ENCODE measurements at places on chromosomes 5 and 9.

- no peak for DNase-seq
Measured at GRCh38 chr5:88487066-88487465, 218.4 kb upstream of the TMEM161B start.

DNA sequence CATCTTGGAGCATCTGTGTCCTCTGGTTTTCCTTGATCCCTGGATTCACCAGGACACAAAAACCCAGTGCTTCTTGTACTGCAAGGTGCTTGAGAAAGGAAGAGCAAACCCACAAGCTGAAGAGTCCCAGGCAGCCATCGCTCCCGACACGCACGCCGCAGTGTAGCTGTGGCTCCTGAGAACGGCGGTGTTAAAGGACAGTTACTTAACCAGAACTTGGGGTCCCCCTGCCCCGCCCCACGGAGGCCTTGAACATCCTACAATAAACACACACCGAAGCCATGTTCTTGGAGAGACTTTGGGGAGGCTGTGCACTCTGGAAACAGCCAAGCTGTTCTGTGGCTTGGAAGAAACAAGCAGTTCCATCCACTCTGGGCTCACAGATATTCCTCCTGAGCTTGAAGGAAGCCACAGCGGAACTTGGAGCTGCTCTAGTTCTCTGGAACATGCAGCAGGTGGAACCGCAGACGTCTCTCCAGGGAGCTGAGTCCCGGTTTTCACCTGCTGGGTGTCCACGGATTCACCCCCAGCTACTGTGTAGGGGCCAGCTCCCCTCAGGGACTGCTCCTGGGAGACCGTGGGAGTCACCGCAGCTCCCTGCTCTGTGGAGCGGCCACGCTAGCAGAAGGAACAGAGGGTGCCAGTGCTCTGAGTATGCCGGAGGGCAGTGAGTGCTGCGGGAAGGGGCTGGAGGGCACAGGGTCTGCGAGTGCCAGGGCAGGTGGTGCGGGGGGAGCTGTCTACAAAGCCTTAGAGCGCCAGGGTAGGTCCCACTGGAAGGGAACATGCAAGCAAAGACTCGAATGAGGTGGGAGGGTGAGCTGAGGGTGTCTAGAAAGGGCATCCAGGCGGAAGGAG, 107.3 kb downstream of the ADAMTS2 start:
- DNase-seq, result no peak

DNA sequence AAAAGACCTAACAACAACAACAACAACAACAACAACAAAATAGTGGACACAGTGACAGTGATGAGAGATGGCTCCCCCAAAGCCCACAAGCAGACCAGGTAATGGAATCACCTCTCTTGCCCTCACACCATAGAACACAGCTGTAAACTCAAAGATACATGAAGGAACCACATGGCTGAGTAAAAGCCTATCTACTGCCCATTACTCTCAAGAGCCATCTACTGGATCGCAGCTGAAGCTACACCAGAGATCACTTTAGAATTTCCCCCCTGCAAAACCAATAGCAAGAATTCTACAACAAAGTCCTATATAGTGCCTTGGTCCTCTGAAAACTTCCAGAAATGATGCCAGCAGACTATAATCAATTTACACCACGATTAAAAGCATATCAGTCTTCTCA, 1537.6 kb upstream of the CDH9 start:
- DNase-seq, result peak; percentile 34

DNA sequence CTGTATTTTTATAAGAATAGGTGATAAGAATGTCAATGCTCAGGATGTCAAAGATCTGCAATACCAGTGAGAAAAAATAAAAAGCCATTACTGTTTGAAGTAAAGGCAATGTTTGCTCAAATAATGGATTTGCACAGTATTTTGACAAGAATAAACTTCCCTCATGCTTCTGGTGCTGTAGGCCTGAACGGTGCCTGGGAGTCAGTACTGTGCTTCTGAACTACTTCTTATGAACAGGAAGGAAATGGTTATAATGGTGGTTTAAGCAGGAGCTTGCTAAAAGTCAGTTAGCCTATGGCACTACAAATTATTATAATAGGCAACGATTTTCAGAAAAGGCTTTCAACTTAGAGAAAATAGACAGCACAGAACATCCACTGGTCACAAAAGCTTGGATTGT, 548.3 kb upstream of the CDH18 start:
- DNase-seq, result peak; percentile 54

- DNase-seq, result no peak
Measured at GRCh38 chr9:24459953-24460352, 85.7 kb downstream of the IZUMO3 start.

- DNase-seq, result no peak
Measured at GRCh38 chr9:83472221-83472665, 66.0 kb downstream of the FRMD3 start.

GRCh38 chr9:38226491-38226951, 157.5 kb upstream of the SHB start:
- DNase-seq, result peak; percentile 31

DNA sequence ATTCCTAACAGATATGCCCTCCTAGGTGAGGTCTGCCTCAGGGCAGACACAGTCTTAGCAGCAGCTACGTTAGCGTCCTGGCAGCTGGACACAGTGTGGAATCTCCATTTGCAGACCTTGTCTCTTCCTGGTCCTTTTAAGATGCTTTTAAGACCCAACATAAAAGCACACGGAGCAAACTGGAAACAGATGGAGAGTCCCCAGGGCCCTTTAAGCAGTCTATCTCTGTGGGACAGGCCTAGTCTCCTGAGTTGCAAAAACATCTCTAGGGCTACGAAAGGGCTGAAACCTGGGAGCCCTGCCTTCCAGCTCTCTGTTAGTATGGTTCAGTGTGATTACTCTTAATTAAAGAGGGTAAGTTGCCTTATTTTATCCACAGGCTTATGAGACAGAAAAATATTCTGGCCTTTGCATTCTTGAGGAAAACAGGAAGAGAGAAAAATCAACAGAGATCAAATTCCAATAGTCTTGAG, 66.0 kb upstream of the GNA14 start:
- peak; percentile 31 for DNase-seq

- no peak for DNase-seq
Measured at GRCh38 chr5:168608386-168608785, 29.2 kb upstream of the PANK3 start.

GRCh38 chr5:119346394-119346793, 9.4 kb upstream of the TNFAIP8 start:
- peak; percentile 42 for DNase-seq

DNA sequence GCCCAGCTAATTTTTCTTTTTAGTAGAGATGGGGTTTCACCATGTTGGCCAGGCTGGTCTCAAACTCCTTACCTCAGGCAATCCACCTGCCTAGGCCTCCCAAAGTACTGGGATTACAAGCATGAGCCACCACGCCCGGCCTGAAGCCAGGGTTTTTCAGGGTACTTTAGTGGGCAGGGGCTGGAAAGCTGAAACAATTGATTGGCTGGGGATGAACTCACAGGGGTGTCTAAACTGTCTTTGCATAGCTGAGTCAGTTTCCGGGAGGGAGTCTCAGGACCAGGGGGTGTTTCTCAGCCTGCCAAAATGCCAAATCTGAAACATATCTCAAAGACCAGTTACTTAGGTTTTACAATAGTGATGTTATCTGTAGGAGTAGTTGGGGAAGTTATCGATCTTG, 46.1 kb downstream of the PRUNE2 start:
- peak; percentile 2 for DNase-seq

- no peak for DNase-seq
Measured at GRCh38 chr5:179253730-179254129, 91.5 kb downstream of the ADAMTS2 start.

- no peak for DNase-seq
Measured at GRCh38 chr9:137634016-137634415, 15.2 kb downstream of the EHMT1 start.

DNA sequence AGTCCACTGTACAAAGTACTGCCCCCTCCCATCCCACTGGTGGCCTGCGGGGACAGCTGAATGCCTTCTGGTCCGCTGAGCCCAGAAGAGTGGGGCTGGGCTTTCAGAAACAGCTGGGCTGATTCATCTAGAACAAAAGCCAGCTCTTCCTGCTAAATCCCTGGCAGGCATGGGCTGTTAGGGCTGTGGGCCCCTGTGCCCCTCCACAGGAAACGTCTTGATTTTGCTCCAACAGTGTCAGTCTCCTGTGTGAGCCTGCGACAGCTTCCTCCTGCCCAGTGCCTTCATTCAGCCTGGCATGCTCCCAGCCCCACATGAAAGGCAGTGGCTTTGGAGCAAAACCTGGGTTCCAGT, 6.9 kb upstream of the GSN start:
- DNase-seq, result peak; percentile 48

- DNase-seq, result no peak
Measured at GRCh38 chr5:97165726-97166125, 17.3 kb downstream of the RIOK2 start.

GRCh38 chr5:176543428-176544182, 5.5 kb upstream of the CDHR2 start:
- peak; percentile 85 for DNase-seq

GRCh38 chr5:77558266-77558665, 66.2 kb upstream of the WDR41 start:
- no peak for DNase-seq

GRCh38 chr9:114048533-114049415, 29.3 kb downstream of the AMBP start:
- no peak for DNase-seq

- DNase-seq, result no peak
Measured at GRCh38 chr9:83440641-83441040, 97.6 kb downstream of the FRMD3 start.

DNA sequence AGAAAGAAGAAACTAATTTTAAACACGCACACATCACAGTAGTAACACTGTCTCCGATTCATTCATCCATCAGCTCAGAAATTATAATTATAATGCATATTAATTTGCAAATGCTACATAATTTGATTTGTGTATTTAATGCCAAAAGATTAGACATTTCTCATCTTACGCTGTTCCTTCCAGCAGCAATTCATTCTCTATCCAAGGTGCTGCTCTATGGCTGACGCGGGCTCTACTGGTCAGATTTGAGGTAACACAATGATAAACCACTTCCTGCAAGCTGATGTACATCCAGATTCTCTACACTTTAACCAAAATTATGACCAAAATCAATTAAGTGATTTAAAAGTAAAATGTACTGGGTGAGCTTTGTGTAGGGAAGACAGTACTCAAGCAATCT, 77.9 kb upstream of the ICE1 start:
- peak; percentile 24 for DNase-seq

- DNase-seq, result no peak
Measured at GRCh38 chr5:80935811-80936385, 24.3 kb upstream of the RASGRF2 start.

DNA sequence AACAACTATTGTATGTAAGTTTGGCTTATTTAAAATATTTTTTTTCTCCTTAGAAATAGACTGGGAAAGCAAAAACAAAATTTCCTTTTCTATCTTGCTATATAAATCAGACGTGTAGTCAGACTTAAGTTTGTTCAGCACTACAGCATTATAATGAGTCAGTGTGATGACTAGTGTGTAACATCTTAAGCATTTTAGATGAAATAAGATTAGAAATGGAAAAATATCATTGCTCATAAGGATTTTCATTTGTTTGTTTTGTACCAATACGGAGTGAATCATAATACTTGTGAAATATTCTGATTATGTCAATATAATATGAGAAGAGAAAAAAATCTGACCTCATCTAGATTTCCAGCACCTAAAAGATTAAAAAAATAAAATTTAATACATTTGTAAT, 64.7 kb upstream of the RICTOR start:
- no peak for DNase-seq

DNA sequence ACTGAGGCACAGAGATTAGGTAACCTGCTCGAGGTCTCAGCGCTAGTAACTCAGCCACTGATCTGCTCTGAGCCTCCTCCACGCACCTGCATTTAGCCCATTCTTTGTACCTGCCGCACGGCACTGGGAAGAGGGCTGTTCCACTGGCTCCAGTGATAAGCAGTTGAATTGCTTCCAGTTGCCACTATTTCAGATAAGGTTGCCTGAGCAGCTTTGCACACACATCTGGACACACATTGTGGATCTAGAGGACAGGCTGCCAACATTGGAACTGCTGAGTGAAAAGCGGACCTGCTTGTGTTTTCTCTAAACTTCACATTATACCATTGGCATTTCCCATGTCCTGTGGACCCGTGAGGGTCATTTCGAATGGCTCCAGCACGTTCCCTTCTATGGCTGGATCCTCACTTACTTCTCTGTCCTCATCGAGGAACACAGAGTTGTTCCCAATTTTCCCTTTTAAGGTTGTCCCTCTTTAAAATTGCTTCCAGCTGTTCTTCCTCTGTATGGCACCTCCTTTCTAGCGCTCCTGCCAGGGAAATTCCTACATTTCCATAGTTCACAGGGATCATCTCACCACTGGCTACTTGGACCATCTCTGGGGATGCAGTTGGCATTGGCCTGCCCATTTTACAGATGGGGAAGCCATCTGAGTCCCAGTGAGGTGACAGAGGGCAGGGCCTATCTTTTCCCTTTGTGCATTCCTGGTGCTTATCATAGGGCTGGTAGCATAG, 45.9 kb upstream of the RPL26L1 start:
- DNase-seq, result no peak

- DNase-seq, result no peak
Measured at GRCh38 chr9:8706531-8706930, 907.0 kb upstream of the DMAC1 start.

- DNase-seq, result peak; percentile 13
Measured at GRCh38 chr5:77379558-77380061, 112.5 kb downstream of the WDR41 start.

DNA sequence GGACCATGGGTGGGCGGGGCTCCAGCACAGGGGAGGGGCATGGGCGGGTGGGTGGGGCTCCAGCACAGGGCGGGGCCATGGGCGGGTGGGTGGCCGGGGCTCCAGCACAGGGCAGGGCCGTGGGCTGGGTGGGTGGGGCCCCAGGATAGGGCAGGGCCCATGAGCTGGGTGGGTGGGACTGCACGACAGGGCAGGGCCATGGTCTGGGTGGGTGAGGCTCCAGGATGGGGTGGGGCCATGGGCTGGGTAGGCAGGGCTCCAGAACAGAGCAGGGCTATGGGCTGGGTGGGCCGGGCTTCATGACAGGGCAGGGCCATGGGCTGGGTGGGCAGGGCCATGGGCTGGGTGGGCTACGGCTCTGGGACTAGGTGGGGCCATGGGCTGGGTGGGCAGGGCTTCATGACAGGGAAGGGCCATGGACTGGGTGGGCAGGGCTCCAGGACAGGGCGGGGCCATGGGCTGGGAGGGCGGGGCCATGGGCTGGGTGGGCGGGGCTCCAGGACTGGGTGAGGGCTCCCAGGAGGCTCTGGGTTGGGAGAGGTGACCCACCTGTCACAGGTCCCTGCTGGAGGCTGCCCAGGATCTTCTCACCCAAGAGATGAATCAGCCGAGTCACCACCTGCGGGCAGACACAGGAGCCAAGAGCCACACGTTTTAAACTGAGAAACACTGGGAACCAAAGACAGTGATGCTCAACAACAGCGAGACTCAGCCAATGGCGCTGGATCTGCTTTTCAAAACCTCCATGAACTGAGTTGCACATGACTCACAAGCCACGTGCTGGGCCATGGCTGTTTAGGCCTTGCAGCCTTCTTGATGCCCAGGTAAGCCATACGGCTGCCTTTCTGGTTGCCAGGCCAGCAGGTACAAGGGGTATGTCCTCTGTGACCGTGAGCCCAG, 33.6 kb upstream of the NSMF start:
- peak; percentile 56 for DNase-seq

DNA sequence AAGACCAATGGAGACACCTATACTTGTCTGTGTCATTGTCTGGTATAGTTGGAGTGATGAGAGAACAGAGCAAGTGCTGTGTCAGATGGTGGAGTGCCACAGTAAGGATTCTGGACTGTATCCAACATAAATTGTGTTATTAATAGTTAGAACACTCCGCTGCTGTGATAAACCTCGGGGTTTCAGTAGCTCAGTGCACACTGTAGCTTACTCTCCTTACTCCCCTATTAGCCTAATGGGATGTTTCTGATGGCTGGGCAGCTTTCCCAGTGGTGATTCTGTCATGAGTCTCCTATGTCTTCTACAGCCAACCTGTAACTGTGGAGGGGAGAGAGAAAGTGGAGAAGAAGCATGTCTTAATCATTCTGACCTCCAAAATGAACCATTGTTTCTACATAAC, 127.6 kb upstream of the PTCH1 start:
- DNase-seq, result no peak
